Activated T-cell treated with anti-CD3 and anti-CD28 coated beads, Interleukin-2, amount 50 U/mL, for 72 hours (primary cell): ENCODE measurements at places on chromosomes 6 and 20.

DNA sequence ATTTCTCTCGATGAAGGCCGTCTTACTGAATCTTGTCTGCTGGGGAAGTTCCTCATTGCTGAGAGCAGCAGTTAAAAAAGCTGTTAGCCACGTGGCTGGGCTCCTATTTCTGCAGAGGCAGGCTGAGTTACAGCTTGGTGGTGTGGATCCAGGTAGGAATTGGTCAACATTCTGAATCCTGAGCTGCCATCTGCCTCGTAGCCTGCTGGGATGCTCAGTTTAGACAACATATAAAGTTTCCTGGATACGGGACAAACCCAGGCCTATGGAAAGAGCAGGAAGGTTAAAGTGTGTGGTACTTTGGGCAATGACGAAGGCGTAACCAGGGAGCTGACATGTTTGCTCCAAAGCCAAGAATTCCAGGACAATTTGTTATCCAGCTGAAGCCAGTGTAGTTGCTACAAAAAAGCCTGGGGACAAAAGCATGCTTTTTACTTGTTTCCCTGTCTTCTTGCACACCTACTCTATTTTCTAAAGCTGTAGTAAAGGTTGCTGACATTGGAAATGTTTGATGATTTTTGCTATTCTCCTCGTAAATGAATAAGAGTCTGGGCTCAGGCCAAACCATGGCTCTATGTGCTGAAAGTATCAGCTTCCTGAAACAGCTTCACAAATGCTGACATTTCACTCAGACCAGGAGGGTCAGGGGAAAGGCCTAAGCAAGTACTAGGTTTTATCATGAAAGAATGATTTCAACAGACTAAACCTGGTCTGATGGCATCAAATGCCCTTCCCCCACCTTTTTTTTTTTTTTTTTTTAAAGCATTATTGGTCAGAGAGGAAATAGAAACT lies 12.4 kb upstream of the MYLK2 start:
- DNase-seq = no peak

DNA sequence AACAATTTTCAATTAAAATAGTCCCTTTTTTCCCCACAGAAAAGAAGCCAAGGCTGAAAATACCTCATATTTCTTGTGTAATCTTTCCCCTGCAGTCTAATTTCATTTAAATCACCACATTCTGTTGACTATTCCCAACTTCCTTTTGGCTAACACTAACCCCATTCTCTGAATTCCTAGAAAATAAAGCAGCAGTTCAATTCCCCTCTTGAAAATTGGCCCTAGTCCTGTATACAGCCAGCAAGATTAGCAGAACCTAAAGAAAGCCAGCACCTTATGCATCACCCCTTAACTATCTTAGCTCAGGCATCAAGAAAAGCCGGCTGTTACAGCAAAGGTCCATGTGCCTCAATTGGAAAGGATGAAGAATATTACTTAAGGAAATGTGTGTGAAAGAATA lies 69.7 kb downstream of the MDN1 start:
- no peak for DNase-seq

- no peak for DNase-seq
These were observed 263.5 kb downstream of the TMEM242 start for GRCh38 chr6:157059781-157060180.

DNA sequence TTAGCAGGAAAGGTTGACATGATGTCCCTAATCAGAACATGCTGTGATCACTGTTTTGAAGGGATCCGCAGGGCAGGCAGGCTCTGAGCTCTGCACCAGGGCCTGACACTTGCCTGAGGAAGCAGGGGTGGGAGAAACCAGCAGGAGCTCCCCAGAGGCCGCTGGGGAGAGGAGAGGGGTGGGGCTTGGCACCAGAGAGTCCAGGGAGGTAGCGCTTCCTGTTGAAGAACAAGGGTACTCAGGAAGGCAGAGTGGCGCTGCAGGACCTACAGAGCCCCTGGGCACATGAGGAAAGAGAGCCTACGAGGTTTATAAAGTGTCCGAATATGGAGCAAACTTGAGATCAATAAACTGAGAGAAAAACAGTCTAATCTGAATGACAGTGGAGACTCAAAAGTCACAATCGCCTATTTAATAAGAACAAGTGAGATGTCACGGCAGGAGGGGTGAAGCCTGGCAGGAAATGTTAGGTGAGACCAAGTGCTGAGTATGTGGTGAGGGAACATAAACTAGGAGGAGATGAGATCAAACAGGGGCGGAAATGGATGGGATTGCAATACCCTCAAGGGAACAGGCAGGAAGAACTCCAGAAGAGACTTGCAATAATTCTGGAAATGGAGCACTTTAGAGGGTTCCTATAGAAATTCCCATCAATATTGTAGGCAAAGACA lies 5.8 kb upstream of the TBXT start:
- DNase-seq = no peak

DNA sequence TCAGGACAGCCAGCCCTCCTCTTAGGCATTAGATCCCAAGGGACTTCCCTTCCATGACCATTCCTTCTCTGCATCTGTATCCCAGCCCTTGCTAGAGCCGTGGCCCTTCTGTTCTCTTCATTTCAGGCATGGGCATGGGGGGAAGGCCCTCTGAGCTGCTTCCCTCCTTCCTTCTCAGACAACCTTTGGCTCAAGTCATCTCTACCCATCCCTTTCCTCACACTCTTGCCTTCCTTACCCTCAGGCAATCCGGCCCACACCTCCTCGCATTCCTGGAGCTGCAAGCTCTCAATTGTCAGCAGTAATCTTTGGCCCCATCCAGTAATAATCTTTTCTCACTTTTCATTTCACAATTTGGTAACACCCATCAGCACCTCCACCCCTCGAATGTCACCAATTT lies 426.9 kb upstream of the JARID2 start:
- no peak for DNase-seq
